HFFc6 (cell line): ENCODE measurements at places on chromosomes 4 and X.
A peak's percentile ranks its signal among the peaks of the same experiment; 100 is the strongest.

DNA sequence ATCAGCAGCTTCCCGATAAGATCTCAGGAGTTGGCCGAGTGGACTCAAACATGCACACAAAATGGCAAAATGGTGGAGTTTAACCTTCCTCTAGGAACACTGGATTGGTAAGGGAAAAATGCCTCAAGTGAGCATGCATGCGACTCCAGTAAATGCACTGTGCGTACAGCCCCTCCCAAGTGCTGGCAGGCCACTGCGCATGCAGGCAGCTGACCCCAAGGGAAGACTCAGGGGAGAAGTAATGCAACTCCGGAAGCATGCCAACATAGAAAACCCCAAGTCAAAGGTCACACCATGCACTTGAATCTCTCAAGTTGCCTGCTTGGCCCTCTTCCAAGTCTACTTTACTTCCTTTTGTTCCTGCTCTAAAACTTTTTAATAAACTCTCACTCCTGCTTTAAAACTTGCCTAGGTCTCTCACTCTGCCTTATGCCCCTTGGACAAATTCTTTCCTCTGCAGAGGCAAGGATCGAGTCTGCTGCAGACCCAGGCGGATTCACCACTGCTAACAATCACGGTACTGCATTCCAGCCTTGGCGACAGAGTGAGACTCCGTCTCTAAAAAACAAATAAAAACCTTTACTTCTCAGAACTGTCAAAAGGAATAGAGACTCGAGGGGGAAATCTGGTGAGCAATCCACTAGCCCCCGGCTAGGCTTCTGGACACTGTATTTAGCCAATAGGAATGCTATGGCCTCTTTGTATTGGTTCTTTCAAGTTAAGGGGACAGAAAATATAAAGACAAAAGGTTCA is 33.5 kb downstream of the NYX start:
- no peak for DNase-seq

GRCh38 chr4:184510401-184510800 is 36.1 kb upstream of the IRF2 start:
- DNase-seq, result no peak

- DNase-seq, result no peak
Observed at GRCh38 chrX:124272370-124272982, 60.0 kb upstream of the TEX13D start.

DNA sequence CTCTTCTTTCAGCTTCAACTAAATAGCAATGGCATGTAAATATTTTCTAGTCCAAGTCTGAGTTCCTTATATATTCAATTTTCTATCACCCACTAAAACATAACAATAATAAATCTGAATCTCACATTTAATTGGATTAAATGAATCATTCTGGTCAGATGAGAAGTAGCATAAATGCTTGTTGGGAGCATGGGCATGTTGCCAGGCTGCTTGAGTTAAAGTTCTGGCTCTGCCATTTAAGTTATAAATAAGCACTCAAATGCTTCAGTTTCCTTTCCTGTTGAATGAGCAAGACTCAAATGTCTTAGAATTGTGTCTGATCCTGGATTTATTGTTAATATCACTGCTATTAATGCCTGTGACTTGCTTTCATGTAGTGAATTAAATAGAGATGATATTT is 496.3 kb downstream of the STPG2 start:
- DNase-seq, result no peak

GRCh38 chrX:154737136-154737535 is 13.7 kb downstream of the GAB3 start:
- DNase-seq, result no peak

DNA sequence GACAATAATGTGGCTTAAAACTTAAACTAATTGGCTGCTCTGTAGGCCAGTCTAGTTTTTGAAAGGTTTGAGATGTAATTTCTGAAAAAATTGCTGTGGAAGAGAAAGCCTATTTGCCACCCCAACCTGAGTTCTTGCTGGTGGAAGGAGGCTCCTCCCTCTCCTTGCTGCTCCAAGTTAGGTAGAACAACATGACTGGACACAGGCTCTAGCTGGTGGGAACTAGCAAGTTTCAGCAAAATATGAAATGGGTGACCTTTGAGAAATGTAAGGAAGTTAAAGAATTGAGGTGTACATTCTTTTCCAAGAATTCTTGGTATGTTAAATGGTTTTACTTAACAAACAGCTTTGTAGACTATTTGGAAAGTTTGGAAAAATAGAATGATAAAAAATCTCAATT is 8.0 kb downstream of the RPL34 start:
- no peak for DNase-seq

DNA sequence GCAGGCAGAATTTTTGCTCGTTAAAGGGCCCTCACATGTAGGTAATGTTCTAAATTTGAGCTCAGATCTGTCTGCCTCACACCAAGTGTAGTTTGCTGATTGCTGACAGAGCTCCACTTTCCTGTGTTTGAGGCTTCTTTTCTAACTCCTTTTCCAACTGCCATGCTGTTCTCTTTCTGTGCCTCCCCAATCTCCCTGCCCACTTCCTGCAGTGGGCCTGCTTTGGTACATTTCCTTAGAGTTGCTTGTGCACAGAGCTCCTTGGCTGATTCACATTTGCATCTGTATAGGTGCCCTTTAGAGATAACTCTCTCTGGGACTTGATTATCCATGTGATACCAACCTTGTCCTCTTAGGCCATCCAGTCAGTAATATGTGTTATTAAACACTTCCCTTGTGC is 4.5 kb downstream of the MED28 start:
- no peak for DNase-seq

DNA sequence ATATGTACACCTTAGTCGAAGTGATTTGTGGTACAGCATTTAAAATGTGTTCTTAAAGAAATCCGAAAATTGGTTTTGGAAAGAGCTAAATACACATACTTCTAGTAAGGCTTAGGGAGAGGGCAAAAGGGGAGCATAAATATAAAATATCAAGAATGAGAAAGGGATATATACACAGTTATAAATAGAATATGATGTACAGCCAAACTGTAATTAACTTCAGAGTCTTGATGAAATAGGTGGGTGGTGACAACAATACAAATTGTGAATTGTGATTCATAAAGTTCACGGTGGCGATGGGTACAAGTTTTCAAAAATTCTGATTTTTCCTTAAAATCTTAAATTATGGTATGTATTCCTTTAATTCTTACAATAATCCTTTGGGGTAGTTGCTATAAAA is 62.2 kb downstream of the KDM6A start:
- DNase-seq, result no peak

DNA sequence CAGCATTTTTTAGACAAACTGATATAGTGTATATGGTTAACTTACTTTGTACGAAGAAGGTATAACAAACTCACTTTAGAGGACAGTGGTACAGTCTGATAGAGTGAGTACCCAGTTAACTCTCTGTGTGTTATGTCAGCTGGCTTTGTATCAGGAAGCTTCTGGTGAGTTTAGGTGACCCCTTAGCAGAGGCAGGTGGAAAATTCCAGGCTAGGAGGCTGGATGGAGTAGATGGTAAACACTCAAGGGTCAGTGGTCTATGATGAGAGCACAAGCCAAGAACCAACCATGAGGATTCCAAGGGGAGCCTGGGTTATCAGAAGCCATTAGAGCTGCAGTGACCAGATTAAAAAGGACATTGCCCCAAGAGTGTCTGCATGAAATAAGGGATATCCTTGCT is 227.3 kb upstream of the CENPE start:
- DNase-seq, result no peak

DNA sequence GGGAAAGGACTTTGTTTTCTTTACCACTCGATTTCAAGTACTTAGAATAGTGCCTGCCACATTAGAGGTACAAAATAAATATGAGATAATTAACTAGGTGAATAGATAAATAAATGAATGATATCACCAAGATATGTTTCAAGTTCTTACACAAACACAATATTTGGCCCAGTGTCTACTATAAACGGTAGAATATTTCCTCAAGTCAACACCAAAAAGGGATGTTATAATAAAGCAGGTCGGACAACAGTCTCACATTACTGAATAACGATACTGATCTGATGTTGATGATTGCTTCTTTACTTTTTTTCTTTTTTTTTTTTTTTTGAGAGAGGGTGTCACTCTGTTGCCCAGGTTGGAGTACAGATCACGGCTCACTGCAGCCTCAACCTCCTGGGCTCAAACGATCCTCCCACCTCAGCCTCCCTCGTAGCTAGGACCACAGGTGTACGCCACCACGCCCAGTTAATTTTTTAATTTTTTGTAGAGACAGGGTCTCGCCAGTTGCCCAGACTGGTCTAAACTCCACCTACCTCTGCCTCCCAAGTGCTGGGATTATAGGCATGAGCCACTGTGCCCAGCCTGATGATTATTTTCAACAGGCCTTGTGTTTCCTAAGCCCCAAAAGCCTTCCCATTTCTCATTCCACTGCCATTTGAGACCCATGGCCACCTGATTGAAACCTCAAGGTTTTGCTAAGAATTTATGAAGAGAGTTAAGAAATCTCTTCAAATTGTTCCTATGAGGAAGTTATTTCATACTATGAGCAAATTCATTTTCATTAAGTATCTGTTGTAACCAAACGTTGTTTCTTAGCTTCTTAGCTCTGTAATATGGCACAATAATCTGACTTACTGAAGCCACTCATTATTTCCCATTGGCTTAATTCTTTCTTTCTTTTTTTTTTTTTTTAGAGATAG is 2.3 kb downstream of the MANBA start:
- DNase-seq, result no peak

DNA sequence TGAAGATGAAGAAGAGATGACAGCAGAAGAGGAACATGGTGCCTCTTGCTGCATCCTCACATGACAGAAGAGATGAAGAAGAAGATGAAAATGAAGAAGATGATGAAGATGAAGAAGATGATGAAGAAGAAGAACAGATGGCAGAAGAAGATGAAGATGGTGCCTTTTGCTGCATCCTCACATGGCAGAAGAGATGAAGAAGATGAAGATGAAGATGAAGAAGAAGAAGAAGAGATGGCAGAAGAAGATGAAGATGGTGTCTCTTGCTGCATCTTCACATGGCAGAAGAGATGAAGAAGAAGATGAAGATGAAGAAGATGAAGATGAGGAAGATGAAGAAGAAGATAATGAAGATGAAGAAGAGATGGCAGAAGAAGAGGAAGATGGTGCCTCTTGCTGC is 63.7 kb upstream of the HPF1 start:
- no peak for DNase-seq

DNA sequence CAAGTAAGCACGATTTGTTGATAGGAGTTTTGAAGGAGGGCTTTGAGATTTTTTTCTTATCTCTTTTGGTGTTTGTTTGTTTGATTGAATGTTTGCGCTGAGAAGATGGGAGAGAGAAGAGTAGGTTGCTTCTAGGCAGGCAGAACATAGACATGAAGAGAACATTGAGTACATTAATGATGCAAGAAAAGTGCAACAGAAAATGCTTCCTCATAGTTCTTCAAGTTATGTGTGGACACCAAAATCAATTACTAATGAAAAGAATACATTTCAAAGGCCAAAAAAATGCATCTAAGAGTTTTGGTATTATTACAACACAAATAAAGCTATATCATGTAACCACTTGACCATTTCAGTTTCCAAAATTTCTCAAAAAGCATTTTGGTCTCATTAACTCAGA is 191.0 kb upstream of the PPARGC1A start:
- DNase-seq, result no peak

DNA sequence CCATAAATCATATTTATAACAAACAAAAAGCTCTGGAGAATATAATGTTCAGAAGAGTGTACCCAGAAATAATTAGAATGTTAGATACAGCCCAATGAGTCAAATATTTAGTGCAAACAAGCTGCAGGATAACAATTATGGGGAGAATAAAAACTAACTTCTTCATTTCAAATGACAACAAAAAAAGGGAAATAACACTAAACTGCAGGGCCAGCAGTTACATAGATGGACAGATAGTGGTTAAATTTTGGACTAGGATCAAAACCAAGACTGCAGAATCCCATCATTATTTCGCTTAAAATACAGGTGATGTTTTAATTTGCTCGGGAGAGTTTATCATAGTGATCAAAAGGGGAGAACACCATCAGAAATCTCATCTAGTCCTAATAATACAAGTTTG is 617 bp upstream of the GPR34 start:
- no peak for DNase-seq

DNA sequence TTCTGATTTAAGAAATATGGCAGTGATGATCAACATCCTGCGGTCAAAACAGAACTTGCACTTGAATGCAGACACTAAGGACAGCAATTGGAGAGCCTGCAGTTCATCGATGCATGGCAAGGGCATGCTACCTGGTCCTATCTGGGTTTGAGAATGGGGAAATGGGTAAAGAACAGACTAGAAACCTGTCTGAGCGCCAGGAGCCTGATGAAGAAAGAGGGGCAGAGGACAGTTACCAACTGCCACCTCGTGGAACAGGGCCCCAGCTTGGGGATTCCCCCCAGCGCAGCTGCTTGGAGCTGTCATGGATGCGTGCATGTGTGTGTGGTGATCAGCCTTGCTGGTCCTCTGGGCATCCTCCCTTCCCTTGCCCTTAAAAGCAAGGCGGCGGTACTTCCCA is 30.2 kb upstream of the NKRF start:
- DNase-seq, result no peak

GRCh38 chr4:4995103-4995907 is 24.0 kb downstream of the CYTL1 start:
- peak; percentile 40 for DNase-seq

DNA sequence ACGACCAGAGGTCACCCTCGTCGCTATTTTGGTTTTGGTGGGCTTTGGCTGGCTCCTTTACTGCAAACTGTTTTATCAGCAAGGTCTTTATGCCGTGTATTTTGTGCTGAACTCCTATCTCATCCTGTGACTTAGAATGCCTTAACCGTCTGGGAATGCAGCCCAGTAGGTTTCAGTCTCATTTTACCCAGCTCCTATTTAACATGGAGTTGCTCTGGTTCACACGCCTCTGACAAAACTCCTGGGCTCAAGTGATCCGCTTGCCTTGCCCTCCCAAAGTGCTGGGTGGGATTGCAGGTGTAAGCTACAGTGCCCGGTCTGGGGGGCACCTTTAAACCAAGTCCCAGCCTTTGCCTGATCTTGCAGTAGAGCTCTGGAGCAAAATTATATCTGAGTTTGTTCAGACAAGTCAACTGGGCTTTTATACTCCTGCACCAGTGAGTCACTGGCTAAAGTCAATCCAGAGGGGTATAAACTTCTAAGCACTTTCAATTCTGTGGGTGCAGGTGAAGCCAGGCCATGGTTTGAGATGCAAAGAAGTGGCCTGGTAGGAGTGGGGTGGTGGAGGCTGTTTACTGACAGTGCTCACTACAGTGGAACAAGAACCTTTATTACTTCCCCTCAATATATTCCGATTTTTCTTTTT is 50.2 kb downstream of the MGST2 start:
- no peak for DNase-seq

GRCh38 chr4:41509451-41509866 is 28.5 kb upstream of the LIMCH1 start:
- DNase-seq, result no peak

GRCh38 chr4:108544481-108544880 is 75.9 kb upstream of the RPL34 start:
- peak; percentile 1 for DNase-seq

- DNase-seq, result peak; percentile 50
Observed at GRCh38 chr4:6327220-6327917, 57.7 kb downstream of the WFS1 start.

GRCh38 chrX:18596096-18596495 is 75.8 kb downstream of the RS1 start:
- no peak for DNase-seq
